ENCODE measurements at places on chromosomes 2 and 18.

DNA sequence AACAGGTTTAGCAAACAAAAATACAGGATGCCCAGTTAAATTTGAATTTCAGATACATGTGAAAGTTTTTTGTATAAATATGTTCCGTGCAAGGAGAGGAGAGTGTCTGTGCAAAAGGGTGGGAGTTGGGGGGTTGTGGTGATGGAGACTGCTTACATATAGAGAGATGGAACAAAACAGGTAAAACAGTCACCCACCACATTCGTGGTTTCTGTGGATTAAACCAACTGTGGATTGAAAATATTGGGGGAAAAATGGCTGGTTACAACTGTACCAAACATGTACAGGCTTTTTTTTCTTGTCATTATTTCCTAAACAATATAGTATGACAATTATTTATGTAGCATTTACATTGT is 245.7 kb downstream of the TNS1 start:
- DNase-seq = no peak

DNA sequence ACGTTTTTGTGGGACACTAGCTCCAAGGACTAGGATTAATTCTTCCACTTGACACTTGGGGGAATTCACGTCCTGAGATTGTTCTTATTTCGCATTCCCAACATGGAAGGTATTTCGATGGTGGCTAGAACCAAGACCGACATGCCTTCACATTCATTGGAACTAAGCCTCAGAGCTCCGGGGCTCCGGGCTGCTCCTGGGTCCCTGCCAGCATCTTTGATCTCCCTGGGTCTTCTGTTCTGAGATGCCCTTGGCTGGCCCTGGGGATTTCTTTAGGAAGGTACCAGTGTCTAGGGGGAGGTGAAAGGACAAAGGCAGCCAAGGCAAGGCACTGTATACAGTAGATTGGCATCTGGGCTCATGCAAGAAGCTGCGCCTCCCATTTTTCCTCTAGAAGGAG is 76.8 kb downstream of the DYSF start:
- no peak for DNase-seq

DNA sequence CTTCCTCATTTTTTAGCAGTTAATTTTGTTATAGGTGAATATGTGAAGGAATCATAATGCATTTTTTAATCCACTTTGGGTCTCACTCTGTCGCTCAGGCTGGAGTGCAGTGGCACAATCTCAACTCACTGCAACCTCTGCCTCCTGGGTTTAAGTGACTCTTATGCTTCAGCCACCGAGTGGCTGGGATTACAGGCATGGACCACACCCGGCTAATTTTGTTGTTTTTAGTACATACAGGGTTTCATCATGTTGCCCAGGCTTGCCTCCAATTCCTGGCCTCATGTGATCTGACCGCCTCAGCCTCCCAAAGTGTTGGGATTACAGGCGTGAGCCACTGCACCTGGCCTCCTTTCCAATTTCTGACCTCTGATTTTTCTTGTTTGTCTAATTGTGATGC is 17.7 kb downstream of the SCYGR5 start:
- no peak for DNase-seq

GRCh38 chr2:55705027-55705653 is 11.5 kb upstream of the PNPT1 start:
- no peak for DNase-seq

GRCh38 chr2:28358668-28359201 is 33.9 kb upstream of the FOSL2 start:
- DNase-seq = no peak

DNA sequence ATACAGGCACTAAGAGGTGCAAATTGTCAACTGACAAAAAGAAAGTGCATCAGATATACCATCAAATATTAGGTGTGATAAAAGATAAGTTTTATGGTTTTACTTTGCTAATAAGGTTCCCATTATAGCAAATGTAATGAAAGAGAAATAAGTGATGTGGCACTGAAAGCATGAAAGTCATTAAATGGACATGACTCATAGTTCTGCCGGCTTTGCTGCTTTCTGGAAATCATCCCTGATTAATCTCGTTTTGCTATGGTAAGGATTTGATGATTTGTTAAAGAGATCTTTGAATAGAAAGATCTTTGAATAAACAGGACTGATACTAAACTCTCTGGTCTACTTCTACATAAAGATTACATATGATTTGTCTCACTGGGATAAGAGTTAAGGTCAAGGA is 72.7 kb downstream of the CLIP4 start:
- DNase-seq = no peak

GRCh38 chr2:23199115-23199918 is 185.7 kb upstream of the KLHL29 start:
- no peak for DNase-seq

DNA sequence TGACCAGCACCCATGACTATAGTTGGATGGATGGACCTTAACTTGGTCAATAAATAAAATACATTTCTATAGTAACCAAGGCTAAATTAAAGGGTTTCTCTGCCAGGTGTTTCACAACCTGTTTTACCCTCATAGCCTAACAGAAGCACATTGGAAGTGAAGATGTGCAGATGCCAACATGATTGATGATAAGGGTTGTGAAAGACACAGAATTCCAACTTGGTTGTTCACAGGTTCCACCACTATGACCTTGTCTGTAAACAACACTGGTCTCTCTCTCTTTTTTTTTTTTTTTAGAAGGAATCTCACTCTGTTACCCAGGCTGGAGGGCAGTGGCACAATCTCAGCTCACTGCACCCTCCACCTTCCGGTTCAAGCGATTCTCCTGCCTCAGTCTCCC is 37.5 kb upstream of the PTH2R start:
- no peak for DNase-seq

GRCh38 chr2:74762789-74763188 is 71.1 kb upstream of the HK2 start:
- DNase-seq = no peak

DNA sequence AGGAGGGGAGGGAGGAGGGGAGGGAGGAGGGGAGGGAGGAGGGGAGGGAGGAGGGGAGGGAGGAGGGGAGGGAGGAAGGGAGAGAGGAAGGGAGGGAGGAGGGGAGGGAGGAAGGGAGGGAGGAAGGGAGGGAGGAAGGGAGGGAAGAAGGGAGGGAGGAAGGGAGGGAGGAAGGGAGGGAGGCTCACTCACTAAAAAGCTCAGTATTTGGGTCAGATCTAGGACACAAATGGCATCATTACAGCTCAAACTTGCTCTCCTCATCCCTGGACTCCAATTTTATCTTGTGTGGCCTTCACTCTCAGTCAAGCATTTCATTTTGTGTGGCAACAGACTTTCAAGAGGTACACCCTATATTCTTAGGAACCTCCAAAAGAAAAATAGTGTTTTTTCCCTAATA is 435.4 kb downstream of the IRS1 start:
- no peak for DNase-seq

DNA sequence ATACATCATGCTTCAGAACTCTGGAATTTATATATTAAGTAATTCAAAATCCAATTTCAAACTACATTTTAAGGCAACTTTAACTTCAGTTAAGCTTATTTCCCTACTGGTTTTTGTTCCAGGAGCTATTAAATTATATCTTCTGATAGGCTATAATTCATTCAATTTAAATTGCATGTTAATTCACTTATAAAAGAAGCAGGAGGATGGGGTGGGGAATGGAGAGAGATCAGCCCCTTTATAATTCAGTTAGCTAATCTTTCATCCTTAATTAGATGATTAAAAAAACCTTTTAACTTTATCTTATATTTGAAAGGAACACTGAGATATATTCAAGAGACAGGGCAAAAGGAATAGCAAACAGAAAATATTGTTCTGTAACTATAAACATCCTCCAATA is 86.8 kb downstream of the AKAIN1 start:
- DNase-seq = no peak

- DNase-seq = no peak
Observed at GRCh38 chr2:27954221-27954673, 63.7 kb downstream of the BABAM2 start.

DNA sequence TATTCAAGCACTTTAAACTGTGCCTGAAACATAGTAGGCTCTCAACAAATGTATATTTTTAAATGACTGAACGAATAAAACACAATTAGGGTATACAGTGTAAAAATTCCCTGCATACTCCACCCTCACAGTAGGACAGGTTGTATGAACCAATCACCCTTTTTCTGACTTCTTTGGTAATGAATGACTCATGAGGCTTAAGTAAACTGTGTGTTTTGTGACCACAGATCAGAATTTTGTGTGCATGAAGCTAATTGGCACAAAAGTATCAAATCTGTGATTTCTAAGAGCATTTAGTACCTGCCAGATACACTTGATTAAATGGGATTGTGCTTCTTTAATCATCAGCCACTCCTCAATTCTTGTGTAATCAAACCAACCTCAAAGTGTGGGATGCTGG is 109.9 kb upstream of the MAP4K3 start:
- no peak for DNase-seq

GRCh38 chr18:48850822-48851598 is 99.8 kb downstream of the SMAD7 start:
- peak; percentile 57 for DNase-seq

- no peak for DNase-seq
Observed at GRCh38 chr18:68560128-68560527, 154.8 kb downstream of the TMX3 start.

DNA sequence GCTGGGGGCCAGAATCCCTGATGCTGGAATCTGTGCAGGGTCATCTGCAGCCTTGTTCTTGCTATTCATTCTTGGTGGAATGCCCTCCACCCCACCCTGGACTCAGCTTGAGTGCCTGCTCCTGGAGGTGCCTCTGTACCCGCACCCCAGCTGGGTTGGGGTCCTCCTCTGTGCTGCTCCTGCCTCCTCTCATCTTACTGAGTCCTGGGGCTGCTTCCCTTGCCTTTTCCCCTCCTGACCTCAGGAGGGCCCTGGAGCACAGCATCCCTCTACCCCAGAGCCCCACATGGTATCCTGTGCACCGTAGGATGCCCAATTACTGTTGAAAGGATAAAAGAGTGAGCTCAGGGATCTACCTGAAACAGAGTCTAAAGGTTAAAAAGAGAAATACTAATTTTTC is 81.6 kb downstream of the CIB4 start:
- no peak for DNase-seq

Measured in eye (tissue), 1 donor.